Suprapubic skin (tissue), 4 donors: ENCODE measurements at places on chromosomes 2 and 18.

- no peak for DNase-seq
- H3K27me3 ChIP-seq = no peaks in the 10 kb centered on the region
- H3K4me1 ChIP-seq = no peaks in the 10 kb centered on the region
- H3K4me3 ChIP-seq = no peak overlapping the region
- H3K36me3 ChIP-seq = no peaks in the 10 kb centered on the region
Observed at GRCh38 chr2:4762951-4763376, 929.2 kb upstream of the SOX11 start.

GRCh38 chr2:204280262-204280668, 265.0 kb upstream of the PARD3B start:
- no peaks in the 10 kb centered on the region for H3K4me1 ChIP-seq
- H3K27me3 ChIP-seq = peaks cover 6% of the 10 kb centered on the region
- no peak overlapping the region for H3K4me3 ChIP-seq

GRCh38 chr18:76487782-76488181, 7.3 kb downstream of the ZNF516 start:
- no peak for DNase-seq
- H3K27ac ChIP-seq = no peak overlapping the region
- no peak overlapping the region for H3K4me3 ChIP-seq

GRCh38 chr2:218021536-218022071, 18.8 kb upstream of the TNS1 start:
- peaks cover 48% of the 10 kb centered on the region for H3K4me1 ChIP-seq
- no peak overlapping the region for H3K27ac ChIP-seq
- no peaks in the 10 kb centered on the region for H3K27me3 ChIP-seq
- peak; percentile 76 for DNase-seq
- no peak overlapping the region for H3K4me3 ChIP-seq
